Right cardiac atrium (tissue), 5 donors: ENCODE measurements at places on chromosomes 13 and 19.

DNA sequence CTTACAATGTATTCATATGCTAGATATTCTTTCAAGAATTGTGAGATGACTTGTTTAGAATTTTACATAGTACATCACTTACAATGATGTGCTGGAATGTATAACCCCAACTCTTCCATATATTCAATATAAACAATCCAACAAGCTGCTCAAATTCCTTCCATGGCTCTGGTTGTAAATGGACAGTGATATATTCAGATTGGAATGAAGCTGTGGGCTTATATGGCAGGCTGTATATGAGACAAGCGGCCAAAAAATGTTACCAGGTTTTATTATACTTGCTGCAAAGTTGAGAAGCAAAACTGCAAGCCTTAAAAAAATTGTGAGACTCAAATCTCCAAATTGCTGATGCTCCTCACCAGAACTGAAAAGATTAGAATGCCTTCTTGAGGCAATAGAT, 83.6 kb upstream of the KLF12 start:
- DNase-seq, result no peak

- no peak for DNase-seq
These were observed 44.7 kb upstream of the TFDP1 start for GRCh38 chr13:113539822-113540221.

DNA sequence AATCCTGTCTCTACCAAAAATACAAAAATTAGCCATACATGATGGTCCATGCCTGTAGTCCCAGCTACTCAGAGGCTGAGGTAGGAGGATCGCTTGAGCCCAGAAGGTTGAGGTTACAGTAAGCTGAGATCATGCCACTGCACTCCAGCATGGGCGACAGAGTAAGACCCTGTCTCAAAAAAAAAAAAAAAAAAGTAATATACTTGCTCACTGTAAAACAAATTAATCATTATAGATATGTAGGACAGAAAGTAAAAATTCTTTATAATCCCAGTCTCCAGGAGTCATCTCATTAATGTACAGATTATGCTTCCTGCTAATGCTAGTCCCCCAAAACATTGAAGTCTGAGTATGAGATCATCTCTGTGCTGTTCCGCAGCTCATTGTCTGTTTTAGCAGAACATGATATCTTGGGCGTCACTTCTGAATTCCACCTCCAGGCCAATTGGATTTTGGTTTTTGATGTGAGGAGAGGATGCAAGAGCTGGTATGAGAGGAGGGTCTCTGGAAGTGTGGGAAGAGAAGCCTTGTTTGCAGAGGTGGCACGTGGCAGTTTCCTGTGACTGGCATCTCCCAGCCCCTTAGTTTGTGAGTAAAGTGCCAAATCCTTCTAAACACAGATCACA, 75.4 kb upstream of the NPAS1 start:
- DNase-seq, result no peak

DNA sequence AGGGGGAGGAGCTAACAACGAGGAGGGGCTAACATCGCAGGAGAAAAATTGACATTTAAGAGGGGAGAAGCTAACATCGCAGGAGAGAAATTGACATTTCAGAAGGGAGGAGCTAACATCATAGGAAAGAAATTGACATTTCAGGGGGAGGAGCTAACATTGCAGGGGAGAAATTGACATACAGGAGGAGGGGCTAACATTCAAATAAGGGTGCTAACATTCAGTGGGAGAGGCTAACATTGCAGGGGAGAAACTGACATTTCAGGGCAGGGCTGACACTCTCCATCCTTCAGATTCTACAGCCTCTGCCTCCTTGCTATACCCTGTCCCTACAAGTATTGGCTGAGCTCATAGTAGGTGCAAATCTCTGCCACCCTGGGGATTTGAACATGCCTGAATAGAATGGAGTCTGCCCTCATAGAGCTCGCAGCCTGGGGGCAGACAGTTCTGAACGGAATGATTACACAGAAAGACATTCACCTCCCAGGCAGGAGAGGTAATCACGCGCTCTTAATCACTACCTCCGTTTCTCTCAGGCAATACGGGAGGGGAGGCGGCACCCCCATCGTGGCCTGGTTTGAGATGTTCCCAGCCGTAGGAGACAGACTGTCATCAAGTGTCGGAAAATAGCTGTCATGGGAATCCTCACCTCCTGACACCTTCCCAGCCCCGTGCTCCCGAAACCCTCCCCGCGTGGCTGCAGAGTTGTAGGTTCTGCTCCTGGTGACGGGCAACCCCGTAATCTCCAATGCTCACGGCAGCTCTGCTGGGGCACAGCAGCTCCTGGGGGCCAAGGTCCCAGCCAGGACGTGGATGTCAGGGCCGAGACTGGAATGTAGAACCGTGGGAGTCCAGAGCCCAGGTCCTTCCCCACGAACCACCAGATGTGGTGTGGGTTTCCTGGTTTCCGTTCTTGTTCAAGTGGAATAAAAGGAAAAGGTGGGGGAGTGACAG, 9.5 kb downstream of the GPR32 start:
- DNase-seq, result no peak
